Activated CD4-positive, alpha-beta memory T cell treated with anti-CD3 and anti-CD28 coated beads for 36 hours (primary cell): ENCODE measurements at places on chromosomes 7 and 10. TPM values are rescaled to one million over a fixed set of nuclear protein-coding genes. Genes with fewer than 3 reads are reported as not detected.

Gene OR2A12
- total RNA-seq = not detected

Gene TRIL
- not detected for total RNA-seq

Gene EEF1AKMT2
- total RNA-seq = 28.2 TPM

Gene OR2A42
- not detected for total RNA-seq

Gene FGL2
- 0.55 TPM for total RNA-seq

Gene PDLIM1
- total RNA-seq = 0.76 TPM

Gene LRIT1
- not detected for total RNA-seq

Gene CCL24
- not detected for total RNA-seq

Gene CFAP69
- total RNA-seq = not detected

Gene OR2F2
- not detected for total RNA-seq

Gene GARIN1A
- not detected for total RNA-seq

Gene OSBPL3
- 41.2 TPM for total RNA-seq

Gene CDC14C
- total RNA-seq = not detected

Gene CPA5
- not detected for total RNA-seq

Gene JAKMIP3
- 0.95 TPM for total RNA-seq

Gene FFAR4
- total RNA-seq = not detected

Gene FAM25A
- not detected for total RNA-seq

Gene CFAP46
- total RNA-seq = 0.07 TPM

Gene SPDYE2
- not detected for total RNA-seq

Gene MLXIPL
- total RNA-seq = not detected

Gene C7orf57
- total RNA-seq = 0.90 TPM

Gene LOXL4
- total RNA-seq = not detected

Gene BZW2
- total RNA-seq = 84.2 TPM

Gene PTF1A
- total RNA-seq = not detected

Gene ZNF22
- total RNA-seq = 19.3 TPM

Gene HABP2
- total RNA-seq = not detected

Gene PLPP4
- not detected for total RNA-seq

Gene ERVW-1
- total RNA-seq = not detected

Gene CCDC7
- 11.6 TPM for total RNA-seq

Gene NKX2-3
- total RNA-seq = not detected

Gene SPDYE8
- not detected for total RNA-seq

Gene DPP6
- total RNA-seq = not detected

Gene NPTX2
- total RNA-seq = not detected

Gene CLDN4
- 0.17 TPM for total RNA-seq

Gene GRID2IP
- total RNA-seq = 0.19 TPM

Gene ZNF394
- total RNA-seq = 26.2 TPM

Gene SLC26A4
- total RNA-seq = 5.2 TPM

Gene PPP1R3A
- not detected for total RNA-seq

Gene SPOCK2
- 216 TPM for total RNA-seq

Gene ANXA8L1
- not detected for total RNA-seq

Gene TMEM248
- total RNA-seq = 70.3 TPM

Gene TLX1
- not detected for total RNA-seq

Gene WNT2
- not detected for total RNA-seq

Gene MORN4
- total RNA-seq = 6.5 TPM

Gene ADCK2
- 24.2 TPM for total RNA-seq

Gene GRID1
- not detected for total RNA-seq

Gene FZD1
- total RNA-seq = 0.05 TPM

Gene PRKG1
- not detected for total RNA-seq

Gene CPN1
- total RNA-seq = not detected

Gene SLC18A3
- not detected for total RNA-seq

Gene RARRES2
- total RNA-seq = not detected

Gene CALCR
- total RNA-seq = not detected

Gene NPY
- not detected for total RNA-seq

Gene CC2D2B
- total RNA-seq = 0.15 TPM

Gene ELFN1
- 0.10 TPM for total RNA-seq

Gene TAS2R5
- total RNA-seq = 1.3 TPM

Gene NPC1L1
- total RNA-seq = 0.07 TPM

Gene TSPAN15
- total RNA-seq = 3.1 TPM

Gene SFRP5
- not detected for total RNA-seq
